Mesenchymal stem cell (in vitro differentiated cells and primary cell): ENCODE measurements at places on chromosomes 16 and 17.

DNA sequence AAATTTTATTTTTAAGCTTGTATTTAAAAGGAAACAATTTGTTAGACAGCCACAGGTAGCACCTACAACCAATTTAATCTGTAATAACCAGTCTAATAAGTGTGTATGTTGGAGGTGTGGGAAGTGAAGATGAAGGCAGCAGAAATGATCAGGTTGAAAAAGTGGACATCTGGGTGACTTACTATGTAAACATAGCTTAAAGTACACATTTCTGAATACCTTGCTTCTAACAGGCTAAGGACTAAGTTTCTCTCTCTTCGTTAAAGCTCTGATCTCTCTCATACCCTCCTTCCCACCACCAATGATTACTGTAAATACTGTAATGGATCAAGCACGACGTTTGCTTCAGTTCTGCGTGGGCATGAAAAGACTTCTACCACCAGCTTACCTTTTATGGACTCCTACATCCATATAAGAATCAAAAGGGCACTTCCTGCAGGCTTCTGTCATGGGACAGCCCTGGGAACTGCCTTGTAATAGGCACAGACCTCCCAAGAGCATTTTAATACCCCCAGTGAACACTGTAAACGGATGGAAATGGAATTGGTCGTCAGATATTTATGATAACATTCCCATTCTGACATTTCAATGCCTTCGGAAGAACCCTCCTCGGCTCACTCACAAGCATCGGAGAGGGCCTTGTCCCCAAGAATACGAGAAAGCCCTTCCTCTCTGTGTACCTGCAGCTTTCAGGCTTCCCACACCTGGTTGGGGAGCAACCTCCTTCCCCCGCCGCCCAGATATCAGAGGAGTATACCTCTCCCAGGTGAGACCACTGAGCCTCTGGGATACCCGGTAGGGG lies 700 bp downstream of the CCDC43 start:
- DNase-seq: no peak

DNA sequence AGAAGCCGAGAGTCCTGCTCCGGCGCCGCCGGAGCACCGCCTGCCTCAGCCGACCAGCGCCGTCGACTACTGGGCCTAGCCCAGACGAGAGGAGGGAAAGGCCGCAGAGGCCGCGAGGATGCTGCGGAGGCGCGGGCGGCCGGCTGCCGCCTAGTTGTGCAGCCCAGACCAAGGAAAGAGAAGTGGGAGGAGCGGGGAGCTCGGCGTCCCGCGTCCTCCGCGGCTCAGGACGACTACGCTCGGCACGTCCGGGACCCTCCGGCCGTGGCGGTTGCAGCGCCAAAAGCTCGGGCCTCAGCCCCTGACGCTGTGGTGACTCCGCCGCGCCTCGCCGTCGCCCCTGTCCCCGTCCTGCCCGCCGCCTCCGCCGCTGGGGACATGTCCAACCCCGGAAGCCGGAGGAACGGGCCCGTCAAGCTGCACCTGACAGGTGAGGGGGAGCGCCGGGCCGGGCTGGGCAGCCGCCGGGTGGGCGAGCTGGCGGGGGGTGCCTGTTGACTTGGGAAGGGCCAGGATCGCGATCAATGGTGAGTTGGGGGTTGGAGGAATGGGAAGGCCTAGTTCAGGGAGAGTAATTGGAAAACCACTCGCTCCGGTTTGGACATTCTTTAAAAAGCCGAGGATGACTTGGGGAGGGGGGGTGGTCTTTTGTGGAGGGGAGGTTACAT lies 37.7 kb downstream of the RNF135 start:
- peak; percentile 75 for DNase-seq

GRCh38 chr16:70375636-70376611 lies 29.2 kb downstream of the DDX19A start:
- DNase-seq: no peak

DNA sequence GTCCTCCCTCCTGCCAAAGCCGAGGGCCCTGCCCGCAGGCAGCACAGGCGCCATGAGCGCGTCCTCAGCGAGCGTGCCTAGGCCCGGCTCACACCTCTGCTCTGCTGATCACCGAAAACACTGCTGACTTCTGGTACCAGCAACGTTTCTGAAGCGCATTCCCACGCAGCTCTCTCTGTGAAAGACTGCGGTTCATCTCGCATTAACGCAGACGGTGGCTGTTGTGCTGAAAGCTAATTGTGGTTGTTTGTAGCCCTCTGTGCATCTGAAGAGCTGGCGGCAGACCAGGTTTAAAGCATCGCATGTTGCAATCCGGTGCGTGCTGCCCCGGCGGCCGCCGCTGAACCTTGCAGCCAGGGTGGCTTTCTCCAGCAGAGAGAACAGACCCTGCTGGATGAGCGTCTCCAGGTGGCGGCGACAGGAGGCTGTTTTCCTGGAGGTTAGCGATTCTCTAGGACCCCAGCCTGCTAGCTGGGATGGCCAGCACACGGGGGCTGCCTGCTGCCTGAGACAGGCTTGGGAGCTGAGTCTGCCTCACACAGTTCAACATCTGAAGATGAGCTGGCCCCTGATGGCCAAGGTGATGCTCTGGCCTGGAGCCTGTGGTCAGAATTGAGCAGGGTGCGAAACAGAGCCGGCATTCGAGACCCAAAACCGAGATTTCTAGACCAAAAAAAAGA lies 49.8 kb upstream of the CHMP6 start:
- DNase-seq: no peak

GRCh38 chr17:55763856-55764255 lies 13.0 kb downstream of the PCTP start:
- DNase-seq: peak; percentile 65

- no peak for DNase-seq
These were observed 33.8 kb downstream of the PCTP start for GRCh38 chr17:55784666-55785065.

GRCh38 chr16:16062023-16062937 lies 112.9 kb downstream of the ABCC1 start:
- DNase-seq: peak; percentile 41

- no peak for DNase-seq
These were observed 50.0 kb downstream of the KCNJ18 start for GRCh38 chr17:21742326-21742725.

DNA sequence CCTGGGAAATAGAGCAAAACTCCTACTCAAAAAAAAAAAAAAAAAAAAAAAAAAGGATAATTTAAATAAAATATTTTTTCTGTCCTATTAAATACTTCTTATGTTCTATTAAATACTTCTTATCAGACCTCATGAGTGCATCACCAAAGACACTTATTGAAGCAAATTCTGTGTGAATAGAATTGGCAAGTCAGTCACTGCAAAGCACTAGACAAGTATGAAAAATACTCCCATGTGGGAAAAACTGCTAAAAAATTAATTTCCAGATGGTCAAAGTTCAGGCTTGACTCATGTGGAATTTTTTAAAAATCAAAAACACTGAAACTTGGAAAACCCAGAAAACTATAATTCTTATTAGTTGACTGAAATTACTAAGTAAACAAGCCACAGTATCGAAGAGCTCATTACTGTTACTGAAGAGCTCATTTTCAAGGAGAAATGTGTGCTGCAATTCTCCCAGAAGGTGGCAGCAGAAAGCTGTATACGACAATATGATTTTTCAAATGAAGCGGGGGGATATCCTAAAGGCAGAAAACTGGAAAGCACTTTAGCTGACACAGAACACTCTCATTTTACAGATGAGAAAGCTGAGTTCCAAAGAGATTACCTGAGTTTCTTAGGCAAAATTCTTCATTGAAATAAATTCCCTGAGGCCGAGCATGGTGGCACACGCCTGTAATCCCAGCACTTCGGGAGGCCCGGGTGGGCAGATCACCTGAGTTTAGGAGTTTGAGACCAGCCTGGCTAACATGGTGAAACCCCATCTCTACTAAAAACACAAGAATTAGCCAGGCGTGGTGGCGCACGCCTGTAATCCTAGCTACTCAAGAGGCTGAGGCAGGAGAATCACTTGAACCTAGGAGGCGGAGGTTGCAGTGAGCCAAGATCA lies 15.9 kb upstream of the FBXO47 start:
- peak; percentile 76 for DNase-seq

DNA sequence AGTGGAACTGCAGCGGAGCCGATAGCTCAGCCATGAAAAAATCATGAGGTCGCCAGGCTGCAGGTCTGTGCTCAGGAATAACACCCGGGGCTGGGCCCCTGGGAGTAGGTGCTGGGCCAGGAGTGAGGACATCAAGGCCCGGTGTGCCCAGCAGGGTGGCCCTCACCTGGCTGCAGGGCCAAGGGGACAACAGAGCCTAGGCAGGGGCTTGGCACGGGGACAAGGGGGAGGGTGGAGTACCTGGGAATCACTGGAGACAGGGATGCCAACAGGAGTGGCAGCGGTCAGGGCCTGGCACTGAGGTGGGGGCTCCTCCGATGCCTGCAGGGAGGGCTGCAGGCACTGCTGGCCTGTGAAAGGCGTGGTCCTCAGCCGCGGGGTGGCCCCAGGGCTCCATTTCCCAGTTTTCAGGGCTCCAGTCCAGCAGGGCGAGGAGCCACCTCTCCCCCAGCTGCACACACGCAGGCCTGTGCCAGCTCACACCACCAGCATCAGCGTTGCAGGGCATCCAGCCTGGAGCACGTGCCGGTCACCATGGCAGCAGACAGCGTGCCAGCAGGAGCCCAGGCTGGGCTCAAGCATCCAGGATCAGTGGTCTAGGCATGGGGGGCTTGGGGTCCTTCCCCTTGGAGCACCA lies 4.7 kb upstream of the FSCN2 start:
- no peak for DNase-seq

GRCh38 chr17:8059131-8059530 lies 20.3 kb downstream of the ALOX15B start:
- no peak for DNase-seq
